ENCODE measurements at places on chromosomes 2 and 18.
A peak's percentile ranks its signal among the peaks of the same experiment; 100 is the strongest.

GRCh38 chr18:58497845-58498244, 131.0 kb downstream of the ALPK2 start:
- DNase-seq = peak; percentile 78

DNA sequence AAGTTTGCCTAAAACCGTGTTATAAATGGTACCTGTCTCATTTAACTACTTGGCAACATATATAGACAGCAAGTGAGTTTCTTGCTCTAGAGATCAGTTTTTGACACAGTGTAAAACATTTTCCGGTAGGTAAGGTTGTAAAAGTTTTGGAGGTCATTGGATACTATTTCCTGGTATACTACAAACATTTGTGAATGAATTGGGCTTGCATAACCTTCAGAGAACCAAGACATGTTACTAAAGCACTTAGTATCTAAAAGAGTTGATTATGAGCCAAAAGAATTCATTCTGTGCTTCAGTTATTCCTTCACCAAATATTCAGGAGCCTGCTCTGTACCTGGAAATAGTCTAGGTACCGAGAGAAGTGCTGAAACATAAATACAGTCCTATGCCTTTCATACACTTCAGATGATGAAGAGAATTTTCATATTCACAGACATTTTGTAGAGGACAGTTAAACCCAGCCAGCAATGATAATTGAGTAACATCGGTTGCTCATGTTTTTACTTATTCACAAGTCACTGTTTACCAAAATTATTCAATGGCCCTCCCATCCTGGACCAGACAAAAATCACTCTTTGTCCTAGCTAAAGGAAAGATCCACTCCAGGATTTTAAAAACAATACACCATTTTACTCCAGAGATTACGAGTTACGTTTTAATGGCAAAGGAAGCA, 319.4 kb upstream of the RBMS1 start:
- DNase-seq = no peak

GRCh38 chr2:234887195-234887594, 64.6 kb upstream of the SH3BP4 start:
- no peak for DNase-seq

- no peak for DNase-seq
Measured at GRCh38 chr2:145484448-145485097, 964.7 kb upstream of the ZEB2 start.

DNA sequence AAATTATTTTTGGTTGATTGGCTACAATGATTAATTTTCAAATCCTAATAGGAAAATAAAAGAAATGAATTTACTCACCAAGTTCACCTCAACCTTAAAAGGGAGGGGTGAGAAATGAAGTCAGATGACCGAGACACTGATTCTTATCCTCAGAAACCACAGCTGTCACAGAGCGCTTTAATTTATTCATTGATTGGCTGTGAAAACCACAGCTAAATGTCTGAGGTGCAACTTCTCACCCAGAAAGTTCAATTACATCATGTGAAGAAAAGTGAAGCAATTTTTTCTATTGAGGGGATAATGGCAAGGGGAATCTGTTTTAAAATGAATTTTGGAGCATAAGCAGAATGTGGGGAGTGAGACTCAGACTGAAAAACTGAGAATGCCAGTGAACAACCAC, 128.4 kb downstream of the RNF152 start:
- DNase-seq = no peak

DNA sequence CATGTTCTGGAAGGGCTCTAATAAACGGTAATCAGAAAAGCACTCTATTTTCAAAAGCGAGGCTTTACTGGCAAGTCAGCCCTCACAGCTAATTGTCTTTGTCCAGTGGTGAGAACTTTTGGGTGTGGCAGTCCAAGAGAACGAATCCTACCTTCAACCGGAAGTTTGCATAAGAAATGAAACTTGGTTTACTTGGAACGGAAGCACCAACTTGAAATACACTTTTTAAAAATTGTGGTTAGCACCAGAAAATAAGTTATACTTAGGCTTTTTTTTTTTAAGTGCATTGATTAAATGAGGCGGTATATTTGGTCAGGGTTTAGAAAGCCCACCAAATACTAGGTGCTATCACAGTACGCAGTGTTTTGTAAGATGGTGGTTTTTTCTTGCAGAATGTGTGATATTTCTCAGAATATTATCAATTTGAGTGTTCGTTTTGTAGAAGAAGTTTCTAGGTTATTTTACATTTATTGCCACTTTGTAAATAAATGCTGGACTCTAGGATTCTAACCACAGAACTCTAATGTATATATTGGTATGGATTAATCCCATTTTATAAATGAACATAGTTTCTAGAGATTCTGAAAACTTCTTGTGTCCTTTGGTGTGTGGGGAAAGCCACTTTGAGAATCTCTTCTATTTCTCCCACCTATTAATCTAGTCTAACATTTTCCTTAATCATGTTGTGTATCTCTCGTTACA, 1.2 kb downstream of the MYL12A start:
- no peak for DNase-seq

DNA sequence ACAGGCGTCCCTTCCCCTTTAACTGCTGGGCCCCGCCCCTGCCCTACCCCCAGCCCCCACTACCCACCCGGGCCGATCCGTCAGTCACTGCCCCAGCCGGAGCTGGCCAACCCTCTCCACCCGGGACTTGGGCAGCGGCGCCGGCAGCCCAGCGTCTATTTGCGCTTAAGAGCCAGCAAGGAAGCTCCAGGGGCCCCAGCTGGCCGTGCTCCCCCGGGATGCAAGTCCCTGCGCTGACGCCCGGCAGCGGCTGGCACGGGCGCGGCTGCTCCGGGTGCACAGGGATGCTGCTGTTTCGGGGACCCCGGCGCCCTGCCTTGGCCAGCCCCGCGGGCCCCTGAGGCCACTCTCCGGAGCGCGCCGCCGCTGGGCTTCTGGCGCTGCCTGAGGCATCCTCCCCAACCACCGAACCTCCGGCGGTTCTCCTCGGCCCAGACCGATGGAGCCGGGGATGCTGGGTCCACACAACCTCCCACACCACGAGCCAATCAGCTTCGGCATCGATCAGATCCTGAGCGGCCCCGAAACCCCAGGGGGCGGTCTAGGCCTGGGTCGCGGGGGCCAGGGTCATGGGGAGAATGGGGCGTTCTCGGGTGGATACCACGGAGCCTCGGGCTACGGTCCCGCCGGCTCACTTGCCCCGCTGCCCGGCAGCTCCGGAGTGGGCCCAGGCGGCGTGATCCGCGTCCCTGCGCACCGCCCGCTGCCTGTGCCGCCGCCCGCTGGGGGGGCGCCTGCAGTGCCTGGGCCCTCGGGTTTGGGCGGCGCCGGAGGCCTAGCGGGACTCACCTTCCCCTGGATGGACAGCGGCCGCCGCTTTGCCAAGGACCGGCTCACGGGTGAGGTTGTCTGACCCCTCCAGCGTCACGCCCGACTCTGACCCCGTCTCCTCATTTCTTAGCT, at the start of gene TLX2:
TSS of gene TLX2 (plus strand) at position 83 of the 903 bp plus-strand sequence. CDS start at position 440, 357 bp downstream.
- no peak for DNase-seq

DNA sequence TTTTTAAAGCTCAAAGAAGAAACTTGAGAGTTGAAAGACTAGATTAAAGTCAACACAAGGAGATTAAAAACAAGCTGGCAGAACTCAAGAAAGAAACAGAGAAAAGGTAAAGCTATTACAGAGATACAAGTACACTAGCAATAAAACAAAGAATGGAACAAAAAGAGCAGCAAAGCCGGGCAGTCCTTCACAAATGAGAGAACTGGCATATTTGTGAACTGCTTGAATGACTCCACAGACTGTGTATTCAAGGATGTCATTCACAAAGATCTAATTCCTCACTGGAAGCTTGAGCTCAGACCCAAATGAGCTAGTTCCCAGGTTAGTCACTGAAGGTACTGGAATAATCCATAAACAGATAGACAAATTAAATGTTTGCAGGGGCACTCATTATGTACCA, 318.0 kb downstream of the MYCN start:
- DNase-seq = peak; percentile 19

- peak; percentile 19 for DNase-seq
Measured at GRCh38 chr2:119028327-119029174, 86.6 kb downstream of the MARCO start.

DNA sequence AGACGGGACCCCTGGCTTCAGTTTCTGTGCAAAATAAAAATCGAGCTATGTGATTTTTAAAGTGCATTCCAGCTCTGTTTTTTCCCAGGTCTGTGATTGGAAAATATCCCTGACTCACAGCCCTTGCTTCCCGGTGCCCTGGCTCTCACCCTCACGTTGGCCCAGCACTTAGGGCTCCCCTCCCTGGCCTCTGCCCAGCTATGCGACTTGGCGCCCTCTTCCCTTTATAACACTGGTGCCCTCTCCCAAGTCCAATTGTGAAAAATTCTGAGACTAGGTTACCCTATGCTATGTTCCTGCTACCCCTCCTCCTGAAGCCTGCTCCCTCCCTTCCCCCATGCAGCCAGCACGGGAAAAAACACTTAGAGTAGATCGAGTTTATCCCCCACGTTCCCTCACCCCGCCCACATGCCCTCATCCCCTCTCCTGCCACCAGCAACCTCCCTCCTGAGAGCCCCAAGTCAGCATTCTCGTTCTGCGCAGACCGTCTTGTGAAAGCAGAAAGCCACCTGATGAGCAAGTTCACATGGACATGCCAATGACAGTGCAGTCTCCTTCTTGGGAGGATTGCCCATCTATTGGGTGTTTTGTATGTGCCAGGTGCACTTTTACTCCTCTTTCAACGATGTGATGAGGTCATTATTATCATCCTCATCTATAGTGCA, 228.8 kb downstream of the VAPA start:
- DNase-seq = no peak

DNA sequence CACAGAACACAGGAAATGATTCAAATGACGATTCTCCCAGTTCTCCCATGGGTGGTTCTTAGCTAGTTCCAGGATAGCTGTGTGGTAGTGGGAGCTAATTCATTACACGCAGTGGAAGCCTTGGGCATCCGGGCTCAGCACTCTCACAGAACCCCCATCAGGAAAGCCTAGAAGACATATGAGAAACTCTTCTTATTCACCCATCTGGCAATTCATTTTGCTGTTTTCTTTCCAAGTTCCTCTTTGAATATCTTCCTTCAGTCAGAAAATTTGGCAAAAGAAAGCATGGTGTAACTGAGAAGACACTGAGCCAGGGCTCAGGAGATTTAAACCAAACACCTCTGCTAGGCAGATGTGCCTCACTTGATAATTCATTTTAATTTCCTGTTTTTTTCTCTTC, 85.2 kb upstream of the FN1 start:
- no peak for DNase-seq

DNA sequence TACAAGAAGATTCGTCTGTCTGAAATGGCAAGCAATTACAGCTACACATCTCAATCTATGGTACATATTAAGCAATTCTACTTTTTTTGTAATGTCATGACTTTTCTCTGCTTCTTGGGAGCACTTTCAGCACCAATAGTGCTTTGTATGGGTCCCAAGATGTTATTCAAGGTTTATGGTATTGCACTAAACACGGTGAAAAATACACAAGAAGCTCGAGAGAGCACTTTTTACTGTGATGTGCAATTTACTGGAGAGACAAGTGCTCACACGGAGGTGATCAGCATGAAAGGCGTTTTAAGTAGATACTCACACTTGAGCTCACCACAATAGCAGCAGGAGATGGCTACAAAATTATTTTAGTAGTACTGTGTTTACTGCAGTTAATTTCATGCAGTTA, 783.6 kb downstream of the CBLN2 start:
- peak; percentile 6 for DNase-seq

- no peak for DNase-seq
Measured at GRCh38 chr2:72431737-72432136, 284.1 kb upstream of the CYP26B1 start.

DNA sequence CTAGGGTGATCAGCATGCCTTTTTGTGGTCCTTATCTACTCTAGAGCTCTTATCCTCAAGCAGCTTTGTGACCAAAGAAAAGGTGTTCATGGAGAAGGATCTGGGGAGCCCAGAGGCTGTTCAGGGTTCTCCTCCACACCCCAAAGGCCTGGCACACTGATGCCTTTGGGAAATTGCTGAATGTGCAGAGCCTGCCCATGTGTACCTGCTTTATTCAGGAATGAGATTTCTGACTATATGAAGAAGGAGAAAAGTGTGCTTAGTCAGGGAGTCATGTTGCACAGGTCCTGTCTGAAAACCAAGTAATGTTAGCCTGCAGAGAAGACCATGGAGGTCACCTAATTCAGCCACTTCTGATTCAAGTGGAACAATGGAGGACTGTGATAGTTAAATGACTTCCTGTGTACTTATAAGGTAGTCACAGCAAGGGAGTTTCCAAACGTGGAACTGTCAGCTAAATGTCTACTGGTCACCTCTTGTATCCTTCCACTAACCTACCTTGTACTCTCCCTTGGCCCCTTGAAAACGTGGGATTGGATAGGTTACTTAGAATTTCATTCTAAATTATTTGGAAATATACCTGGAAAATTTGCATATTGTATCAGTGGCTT, 81.3 kb downstream of the LIMS1 start:
- DNase-seq = no peak

GRCh38 chr2:220277445-220277975, 650.1 kb downstream of the SLC4A3 start:
- DNase-seq = no peak

- no peak for DNase-seq
Measured at GRCh38 chr2:17590342-17590911, 49.9 kb downstream of the VSNL1 start.

DNA sequence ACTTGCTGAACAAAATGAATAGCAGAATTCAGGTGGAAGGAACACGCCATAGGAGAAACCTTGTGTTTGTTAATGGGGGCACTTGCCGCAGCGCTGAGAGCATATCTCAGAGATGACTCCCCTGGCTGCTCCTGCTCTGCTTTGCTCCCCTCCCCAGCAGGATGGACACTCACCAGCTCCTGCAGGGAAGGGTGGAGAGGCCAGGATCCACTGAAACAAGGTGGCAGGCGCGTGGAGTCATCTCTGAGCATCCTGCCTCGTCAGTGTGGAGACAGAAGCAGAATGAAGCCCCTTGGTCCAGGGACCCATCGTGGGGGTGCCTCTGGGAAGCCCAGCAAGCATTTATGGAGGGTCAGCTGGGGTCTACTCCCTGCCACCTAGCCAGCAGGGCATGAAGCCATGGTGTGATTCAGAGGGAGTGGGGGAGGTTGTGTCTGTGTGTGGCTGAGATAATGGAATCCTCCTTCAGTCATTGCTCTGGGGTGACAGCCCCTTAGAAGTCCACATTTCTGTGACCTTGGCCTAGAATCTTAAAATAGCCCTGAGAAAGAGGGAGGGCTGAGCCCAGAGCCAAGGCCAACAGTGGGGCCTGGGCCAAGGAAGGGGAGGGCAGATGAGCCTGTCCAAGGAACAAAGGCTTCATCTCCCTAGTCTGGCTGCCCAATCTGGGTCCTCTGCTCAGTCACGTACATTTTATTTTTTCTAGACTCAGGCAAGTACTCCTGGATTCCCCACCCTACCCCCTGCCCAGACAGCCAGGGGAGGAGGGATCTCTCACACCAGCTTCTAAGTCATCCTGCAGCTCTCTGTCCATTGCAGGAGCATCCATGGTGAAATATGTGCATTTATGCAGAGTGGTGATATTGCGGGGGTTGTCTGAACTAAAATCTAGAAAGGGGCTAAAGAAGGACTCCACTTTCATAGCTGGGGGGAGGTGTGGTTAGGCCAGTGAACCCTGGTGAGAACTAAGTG, 215.4 kb downstream of the ZBTB7C start:
- no peak for DNase-seq

All from brain (organoid and tissue), 16 donors.